Uterine smooth muscle cell (primary cell): ENCODE measurements at places on chromosomes 7 and 10. TPM values are rescaled to one million over a fixed set of nuclear protein-coding genes. Genes with fewer than 3 reads are reported as not detected.

Gene GRM3
- not detected in 2 replicates for total RNA-seq

Gene ZNF804B
- not detected in 2 replicates for total RNA-seq

Gene NME8
- total RNA-seq = not detected in 2 replicates

Gene KIF20B
- 14.6 and 50.6 TPM in 2 replicates for total RNA-seq

Gene MRC1
- total RNA-seq = under 0.01 and 0.12 TPM in 2 replicates

Gene TNPO3
- total RNA-seq = 76.5 and 90.9 TPM in 2 replicates

Gene CYP17A1
- not detected in 2 replicates for total RNA-seq

Gene ACTL6B
- total RNA-seq = not detected in 2 replicates

Gene C10orf62
- 0.11 and 0.37 TPM in 2 replicates for total RNA-seq

Gene SPDYE11
- not detected in 2 replicates for total RNA-seq

Gene FKBP6
- under 0.01 TPM in 1 of 2 replicates, not detected in the other for total RNA-seq

Gene PKD1L1
- total RNA-seq = under 0.01 TPM in 2 replicates
